ENCODE measurements at places on chromosomes 6 and 20.

DNA sequence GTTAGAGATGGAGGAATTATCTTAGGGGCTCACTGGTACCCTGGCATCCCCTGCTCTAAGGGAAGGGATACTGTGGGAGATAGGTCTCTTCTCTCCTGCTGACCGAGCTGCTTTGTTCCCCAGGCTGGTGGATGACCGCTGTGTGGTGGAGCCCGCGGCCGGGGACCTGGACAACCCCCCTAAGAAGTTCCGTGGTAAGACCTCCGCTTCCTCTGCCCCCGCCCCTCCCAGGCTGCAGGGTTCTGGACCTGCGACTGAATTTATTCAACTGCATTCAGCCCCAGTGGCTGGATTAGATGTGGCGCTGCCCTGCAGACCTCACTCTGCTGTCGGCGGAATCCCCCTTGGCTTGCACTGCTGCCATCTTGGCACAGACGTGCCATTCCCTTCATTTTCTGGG is 19.2 kb downstream of the ITPR3 start:
- no peak for DNase-seq

- no peak for DNase-seq
Measured at GRCh38 chr6:124873066-124873410, 89.2 kb upstream of the RNF217 start.

GRCh38 chr20:7926767-7927166 is 13.5 kb downstream of the HAO1 start:
- DNase-seq: peak; percentile 3

DNA sequence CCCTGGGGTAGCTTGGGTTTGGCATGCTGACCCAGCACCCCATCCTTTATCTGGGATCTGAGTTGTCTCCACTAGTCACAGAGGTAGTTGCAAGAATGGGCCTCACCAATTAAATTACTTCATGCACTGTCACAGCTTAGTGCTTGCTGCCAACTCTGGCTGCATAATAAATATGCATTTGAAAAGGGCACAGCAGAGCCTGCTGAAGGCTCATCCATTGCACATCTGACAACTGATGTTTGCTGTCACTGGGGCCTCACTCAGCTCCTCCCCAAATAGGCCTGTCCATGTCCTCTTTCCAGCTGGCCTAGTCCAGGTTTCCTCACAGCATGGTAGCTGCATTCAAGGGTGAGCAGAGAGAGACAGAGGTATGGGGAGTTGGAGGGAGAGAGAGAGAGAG is 13.3 kb upstream of the NXT1 start:
- DNase-seq: no peak

DNA sequence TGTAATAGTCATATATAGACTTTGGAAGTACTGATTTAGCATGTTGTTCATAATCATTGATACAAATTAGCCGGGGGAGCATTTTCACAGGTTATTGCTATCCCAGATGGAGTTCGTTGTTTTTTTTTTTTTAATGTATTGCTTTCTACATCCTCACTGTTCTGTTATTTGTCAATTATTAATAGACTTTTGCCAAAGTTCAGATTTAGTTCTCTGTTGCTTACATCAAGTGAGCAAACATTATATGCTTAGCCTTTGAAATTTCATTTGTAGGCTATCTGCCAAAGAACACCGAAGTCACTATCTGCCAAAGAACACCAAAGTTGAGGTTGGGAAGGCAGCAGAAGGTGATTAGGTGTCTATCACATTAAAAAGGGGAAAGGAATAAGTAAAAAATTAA is at the start of gene HAO1:
HAO1 (minus strand) TSS at position 118 of the 400 bp plus-strand sequence; CDS start at position 82, 36 bp downstream.
- no peak for DNase-seq

DNA sequence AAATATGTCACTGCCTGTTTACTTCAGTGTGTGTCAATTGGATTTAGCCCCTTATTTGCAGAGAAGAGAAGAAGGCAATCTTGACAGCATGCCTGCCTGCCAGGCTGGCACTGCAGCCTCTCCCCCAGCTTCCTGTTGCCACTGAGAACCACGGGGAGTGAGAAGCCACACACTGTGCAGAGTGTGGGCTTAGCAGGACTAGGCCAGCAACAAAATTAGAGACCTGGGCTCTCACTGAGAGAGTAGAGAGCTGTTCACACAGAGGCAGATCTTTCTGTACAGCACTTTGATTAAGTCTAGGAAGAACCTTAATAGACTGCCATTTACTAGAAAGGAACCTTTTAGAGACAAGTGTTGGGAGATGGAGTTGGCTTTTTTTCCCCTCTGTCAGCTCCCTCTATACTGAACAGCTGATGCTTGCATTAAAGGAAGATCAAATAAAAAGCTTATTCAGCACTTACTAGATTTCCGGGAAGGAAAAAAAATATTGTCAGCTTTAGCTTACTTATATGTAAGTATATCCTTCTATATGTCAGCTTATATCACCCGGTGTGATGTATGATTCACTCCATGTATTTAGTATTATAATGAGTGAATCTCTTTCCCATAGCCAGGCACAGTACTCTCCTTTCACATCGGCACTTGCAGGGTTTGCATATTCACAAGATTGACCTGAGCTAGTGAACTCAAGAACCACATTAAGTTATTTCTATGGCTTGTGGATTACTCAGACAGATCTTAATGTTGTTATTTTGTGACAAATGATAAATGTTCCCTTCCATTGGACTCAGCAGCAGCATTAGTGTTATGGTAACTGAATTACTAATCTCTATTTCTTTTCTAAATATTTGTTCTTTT is 851.0 kb upstream of the EPHA7 start:
- DNase-seq: no peak

DNA sequence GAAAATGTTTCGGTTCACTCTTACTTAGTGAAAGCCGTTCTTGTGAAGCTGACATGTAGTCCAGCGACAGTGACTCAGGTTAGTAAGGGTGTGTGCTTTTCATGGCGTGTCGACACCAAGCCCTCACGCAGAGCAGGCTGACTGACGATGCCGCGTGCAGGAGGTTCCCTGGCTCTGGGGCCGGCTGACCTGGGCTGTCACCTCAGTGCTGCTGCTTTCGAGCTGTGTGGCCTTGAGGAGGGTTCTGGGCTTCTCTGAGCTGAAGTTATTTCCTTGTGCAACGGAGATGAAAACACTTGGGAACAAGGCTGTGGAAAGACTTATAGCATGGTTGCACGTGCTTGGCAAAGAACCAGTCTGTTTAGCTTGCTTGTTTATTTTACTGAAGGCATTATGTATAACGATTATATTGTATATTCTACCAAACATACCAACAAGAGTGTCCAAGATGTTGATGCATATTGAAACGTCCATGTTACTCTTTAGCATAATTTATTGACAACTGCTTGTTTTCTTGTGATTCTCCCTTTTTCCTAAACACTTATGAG is 59.2 kb downstream of the PHACTR3 start:
- no peak for DNase-seq

- peak; percentile 28 for DNase-seq
Measured at GRCh38 chr20:58268936-58269619, 40.4 kb upstream of the RAB22A start.

DNA sequence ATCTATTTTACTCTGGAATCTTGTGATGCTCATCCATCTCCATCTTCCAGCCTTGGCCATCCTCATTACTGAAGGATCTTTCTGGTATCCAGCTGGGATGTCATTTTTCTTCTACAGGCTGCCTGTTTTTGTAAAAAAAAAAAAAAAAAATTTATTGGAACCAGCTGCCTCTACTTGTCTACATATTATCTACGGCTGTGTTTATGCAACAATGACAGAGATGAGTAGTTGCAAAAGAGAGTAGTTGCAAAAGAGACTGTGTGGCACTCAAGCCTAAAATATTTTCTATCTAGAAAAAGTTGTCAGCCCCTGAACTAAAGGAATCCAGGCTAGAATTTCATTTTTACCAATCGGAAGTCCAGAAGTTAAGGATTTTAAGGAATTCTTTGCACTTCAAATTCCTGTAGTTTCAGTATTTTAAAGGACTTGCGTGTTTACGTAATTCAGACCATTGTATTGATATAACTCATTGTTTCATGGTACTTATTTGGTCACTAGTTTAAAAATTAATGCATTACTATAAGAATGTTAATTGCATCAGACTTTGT is 38.6 kb upstream of the PLCG1 start:
- no peak for DNase-seq

- no peak for DNase-seq
Measured at GRCh38 chr6:116564921-116565872, 6.1 kb upstream of the RWDD1 start.
